ENCODE measurements at places on chromosomes 7 and 10.

DNA sequence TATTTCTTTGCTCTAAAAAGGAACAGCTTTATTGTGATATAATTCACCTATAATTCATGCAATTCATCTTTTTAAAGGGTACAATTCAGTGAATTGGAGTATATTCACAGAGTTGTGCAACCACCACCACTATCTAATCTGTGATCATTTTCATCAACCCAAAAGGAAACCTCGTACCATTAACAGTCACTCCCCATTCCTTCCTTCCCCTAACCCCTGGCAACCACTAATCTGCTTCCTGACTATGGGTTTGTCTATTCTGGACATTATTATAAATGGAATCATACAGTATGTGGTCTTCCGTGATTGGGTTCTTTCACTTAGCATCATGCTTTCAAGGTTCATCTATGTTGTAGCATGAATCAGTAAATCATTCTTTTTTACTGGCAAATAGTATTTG lies 52.3 kb downstream of the MKI67 start:
- no peak for DNase-seq

- no peak for DNase-seq
These were observed 141.4 kb downstream of the BUB3 start for GRCh38 chr10:123295644-123296043.

- no peak for DNase-seq
These were observed 2.2 kb downstream of the IRF5 start for GRCh38 chr7:128939861-128940410.

- DNase-seq = no peak
These were observed 396.1 kb upstream of the KLF6 start for GRCh38 chr10:4181081-4181480.

DNA sequence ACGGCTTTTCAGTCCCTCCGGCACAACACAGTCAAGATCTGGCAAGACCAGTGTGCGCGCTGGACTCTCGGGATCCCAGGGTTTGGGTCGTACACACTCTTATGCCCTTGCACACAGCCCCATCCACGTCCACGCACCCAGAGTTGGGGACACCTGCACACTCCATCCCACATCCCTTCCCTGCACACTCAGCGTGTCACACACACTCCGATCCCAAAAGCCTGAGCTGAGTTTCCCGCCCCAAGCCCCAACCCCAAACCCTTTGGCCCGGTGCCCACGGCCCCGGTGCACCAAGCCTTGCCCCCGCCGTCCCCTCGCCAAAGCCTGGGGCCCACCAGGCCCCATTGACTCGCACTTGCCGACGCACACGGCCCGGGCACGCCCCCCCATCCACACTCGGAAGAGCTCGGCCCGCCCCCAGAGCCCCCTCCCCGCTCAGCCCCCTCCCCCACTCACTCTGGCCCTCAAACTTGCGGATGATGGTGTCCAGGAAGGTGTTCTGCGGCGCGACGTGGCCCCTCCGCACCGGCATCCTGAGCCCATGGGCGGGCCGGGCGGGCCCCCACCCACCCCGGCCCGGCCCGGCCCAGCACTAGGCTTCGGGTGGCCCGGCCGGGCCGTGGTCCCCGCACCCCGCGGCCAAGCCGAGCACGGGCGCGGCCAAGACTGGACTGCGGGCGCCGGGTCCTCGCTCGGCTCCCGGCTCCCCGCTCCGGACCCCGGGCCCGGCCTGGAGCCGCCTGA lies 567 bp downstream of the KCNH2 start:
- no peak for DNase-seq

DNA sequence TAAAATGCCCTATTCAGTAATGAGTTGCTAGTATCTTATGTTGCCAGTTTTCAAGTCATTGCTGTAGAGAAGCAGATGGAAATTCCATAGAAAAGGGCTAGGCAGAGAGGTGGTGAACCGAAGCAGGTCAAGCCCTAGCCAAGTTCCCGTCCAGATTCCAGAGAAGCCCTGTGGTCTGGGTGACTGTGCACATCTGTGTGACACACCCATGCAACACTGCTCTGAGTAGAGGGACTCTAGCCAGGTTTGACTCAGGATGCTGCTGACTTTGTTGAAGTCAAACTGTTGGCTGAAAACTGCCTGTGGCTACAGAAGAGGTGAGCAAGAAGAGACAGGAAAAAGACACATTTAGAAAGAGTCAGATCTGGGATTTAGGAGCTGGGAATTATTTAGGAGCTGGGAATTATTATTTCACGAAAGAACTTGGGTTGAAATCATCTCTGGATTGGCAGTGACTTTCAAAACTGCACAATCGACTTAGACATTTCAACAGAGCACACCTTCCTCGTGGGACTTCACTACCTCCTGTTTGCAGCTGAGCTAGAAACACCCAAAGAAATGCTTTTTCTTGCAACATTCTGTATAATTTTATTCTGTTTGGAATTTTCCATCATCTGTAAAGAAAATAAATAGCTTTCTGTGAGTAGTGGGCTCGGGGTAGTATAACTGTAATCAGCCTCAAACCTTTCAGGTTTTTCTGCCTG lies 149.1 kb upstream of the PRKCQ start:
- no peak for DNase-seq
